Activated CD8-positive, alpha-beta memory T cell treated with anti-CD3 and anti-CD28 coated beads for 4 hours (primary cell): ENCODE measurements at places on chromosomes 6 and 20.

DNA sequence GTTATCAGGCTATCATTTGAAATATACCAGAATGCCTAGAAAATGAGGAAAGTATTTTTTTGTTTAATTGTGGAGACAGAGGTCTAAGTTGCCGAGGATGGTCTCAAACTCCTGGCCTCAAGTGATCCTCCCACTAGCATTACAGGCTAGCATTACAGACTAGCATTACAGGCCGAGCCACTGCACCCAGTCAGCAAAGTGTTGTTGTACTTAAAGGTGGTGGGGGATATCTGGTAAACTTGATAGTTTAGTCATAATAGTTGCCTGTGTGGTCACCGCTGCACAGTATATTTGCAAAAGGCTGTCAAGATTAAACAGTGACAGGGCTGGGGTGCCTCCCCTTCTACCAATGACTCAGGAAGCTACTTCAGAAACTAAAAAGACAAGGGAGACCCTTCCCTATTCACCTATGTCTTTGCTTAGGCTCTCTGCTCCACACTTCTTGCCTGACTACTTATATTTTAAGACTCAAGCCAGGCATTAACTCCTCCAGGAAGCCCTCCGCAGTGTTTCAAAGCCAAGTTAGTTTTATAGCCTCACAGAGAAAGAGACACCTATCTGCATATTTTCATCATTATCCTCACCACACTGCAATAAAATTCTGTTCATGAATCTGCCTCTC, 3.1 kb upstream of the AKIRIN2 start:
- no peak for DNase-seq

DNA sequence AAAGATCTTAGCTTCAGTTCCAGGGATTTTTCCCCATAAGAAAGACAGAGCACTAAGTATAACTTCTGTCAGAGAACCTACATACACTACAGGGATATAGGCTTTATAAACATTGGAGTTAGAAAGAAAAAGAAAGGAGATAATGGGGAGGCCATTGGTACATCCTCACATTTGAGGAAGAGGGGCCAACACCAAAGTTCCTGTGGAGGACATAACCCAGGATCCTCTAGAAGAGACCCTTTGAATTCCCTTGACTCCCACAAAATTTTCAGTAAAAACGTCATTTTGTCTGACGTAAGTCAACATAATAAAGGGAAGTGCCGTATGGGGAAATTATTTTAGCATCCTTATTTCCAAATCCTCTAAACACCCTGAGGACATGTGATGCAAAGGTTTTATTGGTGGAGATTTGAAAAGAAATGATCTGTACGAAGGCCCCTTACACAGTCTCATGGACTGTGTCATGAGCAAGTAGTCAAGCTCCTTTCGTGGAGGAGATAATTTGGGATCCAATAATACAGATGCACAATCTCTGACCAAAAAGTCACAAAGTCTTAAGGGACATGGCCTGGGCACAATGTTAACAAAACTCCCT, 33.2 kb downstream of the HLA-DRA start:
- no peak for DNase-seq

DNA sequence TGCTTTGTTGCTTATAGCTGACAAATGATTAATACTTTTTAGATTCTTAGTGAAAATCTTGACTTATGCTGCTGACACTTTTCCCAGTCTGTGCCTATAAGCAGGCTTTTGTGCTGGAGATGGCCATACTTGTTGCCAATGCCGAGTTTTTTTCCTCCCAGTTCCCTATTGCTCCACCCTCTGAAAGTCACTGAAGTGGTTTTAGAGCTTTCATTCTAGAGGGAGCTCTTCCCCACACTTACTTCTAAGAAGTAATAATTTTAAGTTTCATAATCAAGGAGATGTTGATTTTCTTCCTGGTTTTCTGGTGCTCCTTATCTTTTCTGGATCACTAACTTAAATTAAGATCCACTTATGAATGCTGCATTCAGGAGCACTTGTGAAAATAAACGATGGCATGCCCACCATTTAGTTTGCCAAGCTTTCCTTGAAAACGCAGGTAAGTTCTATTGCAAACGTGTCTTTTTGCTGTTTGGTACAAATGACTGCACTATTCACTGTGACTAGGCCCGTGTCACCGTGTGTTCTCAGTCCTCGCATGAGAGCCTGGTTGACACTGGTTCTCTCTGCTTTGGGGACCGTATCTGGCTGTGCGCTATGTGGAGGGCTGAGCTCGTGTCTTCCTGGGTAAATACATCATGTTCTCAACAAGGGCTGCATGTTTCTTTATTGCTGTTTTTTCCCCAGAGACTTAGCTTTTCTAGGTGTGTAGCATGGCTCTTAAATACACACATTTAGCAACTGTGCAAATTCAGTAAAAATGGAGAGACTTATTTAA, 50.2 kb downstream of the GFRA4 start:
- no peak for DNase-seq

DNA sequence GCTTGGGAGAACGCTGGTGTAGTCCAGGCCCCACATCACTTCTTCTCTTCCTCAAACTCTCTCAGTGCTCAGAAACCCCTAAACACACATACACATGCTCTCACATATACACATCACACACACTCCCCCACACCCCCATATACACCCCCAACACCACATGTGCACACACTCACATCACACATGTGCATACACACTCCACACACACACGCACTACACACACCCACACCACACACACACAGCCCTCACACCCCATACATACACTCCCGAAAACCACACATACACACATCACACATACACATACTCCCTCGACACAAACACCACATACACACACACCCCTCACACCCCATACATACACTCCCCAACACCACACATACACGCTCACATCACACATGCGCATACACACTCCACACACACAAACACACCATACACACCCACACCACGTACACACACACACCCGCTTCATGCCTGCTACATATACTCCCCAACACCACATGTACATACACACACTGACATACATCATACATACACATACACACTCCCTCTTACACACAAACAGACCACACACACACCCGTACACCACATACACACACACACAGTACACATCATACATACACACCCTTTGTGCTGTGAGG, 110.3 kb upstream of the TMEM170B start:
- no peak for DNase-seq

DNA sequence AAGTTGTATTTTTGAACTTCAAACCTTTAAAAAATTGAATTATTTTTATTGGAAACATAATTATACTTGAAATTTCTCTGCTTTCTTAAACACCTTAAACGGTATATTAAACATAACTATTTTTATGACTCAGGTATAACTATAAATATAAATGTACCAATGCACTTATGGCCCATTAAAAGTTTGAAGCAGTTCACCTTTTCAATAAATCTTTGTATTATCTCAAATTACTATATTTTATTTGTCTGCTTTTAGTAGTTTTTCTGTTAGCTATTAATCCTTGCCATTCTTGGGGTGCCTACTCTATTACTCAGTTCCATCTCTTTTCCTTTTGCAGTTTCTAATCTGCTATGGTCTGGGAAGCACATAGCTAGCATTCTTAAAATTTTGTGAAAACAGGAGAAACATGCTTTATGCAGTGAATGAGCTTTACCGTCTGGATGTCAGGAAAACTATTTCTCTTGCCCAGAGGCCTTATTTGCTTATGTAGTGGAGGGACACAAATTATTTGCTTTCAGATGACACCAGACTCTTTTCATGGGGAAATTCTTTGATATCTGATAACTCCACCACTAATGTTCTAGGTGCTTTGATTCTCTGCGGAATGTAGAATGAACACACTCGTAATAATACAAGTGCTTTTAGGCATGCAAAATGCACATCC, 378.9 kb upstream of the CITED2 start:
- no peak for DNase-seq

- no peak for DNase-seq
These were observed 64.7 kb upstream of the RPS6KA2 start for GRCh38 chr6:166691746-166692145.

- DNase-seq: no peak
These were observed 80.8 kb downstream of the AIG1 start for GRCh38 chr6:143141442-143141841.
